AG08396 (cell line): ENCODE measurements at places on chromosomes 1 and 21.

- peak; percentile 53 for DNase-seq
Observed at GRCh38 chr1:224205438-224205840, 22.4 kb downstream of the DEGS1 start.

GRCh38 chr1:196558411-196558810 is 49.8 kb downstream of the KCNT2 start:
- DNase-seq, result peak; percentile 30

DNA sequence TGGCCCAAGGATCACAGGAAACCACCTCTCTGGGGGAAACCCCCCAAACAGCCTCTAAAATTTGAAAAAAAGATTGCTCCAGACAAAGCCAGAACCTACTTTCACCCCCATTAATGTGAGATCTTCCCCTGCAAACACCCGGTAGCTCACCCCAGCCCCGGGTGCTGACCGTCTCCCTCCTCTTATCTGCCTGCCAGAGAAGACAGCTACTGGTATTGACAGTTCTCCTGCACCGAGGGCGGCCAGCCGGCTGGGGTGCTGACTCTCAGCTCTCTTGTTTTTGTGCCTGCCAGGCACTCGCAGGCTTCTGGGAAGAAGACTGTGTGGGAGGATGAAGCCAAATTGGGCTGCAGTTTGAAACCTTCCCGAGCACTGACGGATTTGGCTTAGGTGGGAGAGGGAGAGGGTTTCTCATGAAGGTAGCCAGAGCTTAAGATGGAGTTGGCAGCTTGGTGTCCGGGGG is 48.2 kb downstream of the RASSF5 start:
- peak; percentile 46 for DNase-seq

DNA sequence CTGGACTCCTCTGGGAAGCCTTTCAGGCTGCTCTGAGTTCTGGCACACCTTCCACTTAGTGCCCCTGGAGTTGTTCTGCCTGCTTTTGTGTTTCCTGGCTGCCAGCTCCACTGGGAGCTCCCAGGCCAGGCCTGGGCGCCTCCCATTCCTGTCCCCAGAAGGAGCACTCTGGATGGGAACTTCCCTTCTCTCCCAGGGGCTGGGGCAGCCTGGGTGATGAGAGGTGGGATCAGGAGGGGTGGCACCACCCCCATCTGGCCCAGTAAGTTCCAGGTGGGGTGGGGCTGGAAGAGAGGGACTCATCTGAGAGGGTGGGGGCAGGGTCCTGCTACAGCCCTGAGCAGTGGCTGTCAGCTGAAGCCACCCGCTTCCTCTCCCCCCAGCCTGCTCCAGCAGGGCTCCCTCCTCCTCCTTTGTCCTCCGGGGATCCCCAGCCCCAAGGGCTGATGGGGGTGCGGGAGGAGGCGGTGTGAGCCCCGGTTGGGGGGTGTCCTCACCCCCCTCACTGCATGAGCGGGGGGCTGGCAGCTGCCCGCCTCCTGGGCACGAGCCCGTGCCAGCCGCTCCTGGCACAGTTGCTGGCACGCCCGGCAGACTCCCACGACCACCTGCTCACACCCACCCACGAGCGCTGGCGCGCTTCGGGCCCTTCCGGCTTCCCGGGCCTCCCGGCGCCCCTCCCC is 4.7 kb downstream of the FOXO6 start:
- DNase-seq, result no peak

GRCh38 chr1:159187033-159187432 is 15.6 kb downstream of the CADM3 start:
- DNase-seq, result no peak

GRCh38 chr1:62905309-62905708 is 121.4 kb downstream of the ATG4C start:
- DNase-seq, result no peak

DNA sequence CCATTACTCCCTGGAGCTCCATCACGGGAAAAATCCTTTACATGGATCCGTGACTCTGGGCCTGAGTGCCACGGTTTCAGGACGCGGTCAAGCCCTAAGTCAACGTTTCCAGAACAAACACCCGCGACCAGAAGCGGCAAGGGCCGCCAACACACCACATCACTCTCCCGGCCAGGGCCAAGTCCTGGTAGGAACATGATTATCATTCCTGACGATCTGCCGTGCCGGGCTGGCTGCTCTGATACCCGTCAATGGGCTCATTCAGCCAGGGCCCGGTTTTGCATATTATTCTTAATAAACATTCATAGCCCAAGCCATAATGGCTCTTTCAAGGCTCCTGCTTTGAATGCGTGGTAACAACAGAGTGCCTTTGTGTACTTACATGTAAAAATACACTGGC is 44.6 kb upstream of the SIM2 start:
- DNase-seq, result no peak

- no peak for DNase-seq
Observed at GRCh38 chr1:107536266-107536665, 395.4 kb downstream of the NTNG1 start.

- DNase-seq, result no peak
Observed at GRCh38 chr1:91026320-91026719, 4.5 kb upstream of the ZNF644 start.

- no peak for DNase-seq
Observed at GRCh38 chr21:45158491-45159423, 84.4 kb downstream of the ADARB1 start.

GRCh38 chr1:168180148-168180524 is 1.4 kb downstream of the TIPRL start:
- no peak for DNase-seq

GRCh38 chr1:247317702-247318101 is 14.0 kb downstream of the ZNF496 start:
- no peak for DNase-seq

DNA sequence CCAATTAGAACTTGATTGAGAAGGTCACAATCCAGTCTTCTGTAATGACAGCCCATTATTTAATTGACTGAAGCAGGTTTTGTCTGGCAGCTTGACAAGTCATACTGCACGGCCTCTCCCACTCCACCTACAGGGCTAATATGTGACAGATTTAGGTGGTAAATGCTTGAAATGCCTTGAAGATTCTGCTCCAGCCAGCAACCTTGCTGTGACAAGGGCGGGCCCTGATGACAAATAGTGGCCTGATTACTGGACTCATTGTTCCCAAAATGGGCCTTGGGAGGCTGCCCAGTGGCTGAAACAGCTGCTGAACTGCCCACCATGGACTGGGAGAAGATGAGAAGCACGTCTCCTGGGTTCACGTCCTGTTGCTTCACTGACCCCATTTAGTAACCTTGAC is 30.0 kb upstream of the CRNN start:
- no peak for DNase-seq

DNA sequence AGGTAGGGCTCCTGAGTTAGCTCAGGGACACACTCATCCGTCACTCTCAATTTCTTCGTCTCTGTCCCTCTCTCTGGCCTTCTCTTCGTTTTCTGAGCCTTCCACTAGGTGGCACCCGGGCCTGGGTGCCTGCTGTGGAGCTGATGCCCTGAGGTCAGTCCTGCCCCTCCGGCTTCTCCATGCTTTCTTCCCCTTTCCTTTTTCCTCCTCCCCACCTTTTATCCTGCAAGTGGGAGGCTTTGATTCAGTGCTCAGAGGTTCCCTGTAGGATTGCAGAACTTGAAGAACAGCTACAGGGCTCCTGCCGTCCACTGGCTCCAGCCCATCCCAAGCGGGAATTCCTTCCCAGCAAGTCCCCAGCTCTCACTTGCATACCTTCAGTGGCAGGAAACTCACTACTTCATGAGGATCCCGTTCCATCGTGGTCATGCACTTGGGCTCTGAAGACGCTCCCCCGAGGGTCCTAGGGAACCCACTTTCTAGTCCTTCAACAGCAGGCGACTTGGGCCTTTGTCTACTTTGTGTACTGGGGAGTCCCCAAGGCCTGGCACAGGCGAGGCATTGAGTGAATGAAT is 45.6 kb downstream of the SRRM1 start:
- peak; percentile 80 for DNase-seq

DNA sequence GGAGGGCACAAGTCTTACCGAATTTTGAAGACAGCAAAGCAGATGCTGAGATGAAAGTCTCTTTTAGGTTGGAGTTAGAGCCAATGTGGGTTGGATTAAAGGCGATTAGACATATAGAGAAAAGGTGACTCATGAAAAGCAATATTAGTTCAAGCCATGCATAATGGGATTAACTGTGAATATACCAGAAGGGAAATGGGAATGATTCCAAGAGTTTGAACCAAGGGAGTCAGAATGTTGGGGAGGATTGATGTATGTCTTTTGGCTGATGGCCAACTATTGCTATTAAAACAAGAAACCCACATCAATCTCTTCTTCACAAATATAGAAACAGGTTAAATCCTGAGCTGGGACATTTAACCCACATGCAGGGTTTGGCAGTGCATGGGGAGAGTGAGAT is 1.2 kb downstream of the HMGCS2 start:
- DNase-seq, result no peak

GRCh38 chr1:12505639-12506280 is 112.2 kb downstream of the DHRS3 start:
- DNase-seq, result no peak

- DNase-seq, result no peak
Observed at GRCh38 chr1:165352442-165353293, 3.8 kb downstream of the LMX1A start.

DNA sequence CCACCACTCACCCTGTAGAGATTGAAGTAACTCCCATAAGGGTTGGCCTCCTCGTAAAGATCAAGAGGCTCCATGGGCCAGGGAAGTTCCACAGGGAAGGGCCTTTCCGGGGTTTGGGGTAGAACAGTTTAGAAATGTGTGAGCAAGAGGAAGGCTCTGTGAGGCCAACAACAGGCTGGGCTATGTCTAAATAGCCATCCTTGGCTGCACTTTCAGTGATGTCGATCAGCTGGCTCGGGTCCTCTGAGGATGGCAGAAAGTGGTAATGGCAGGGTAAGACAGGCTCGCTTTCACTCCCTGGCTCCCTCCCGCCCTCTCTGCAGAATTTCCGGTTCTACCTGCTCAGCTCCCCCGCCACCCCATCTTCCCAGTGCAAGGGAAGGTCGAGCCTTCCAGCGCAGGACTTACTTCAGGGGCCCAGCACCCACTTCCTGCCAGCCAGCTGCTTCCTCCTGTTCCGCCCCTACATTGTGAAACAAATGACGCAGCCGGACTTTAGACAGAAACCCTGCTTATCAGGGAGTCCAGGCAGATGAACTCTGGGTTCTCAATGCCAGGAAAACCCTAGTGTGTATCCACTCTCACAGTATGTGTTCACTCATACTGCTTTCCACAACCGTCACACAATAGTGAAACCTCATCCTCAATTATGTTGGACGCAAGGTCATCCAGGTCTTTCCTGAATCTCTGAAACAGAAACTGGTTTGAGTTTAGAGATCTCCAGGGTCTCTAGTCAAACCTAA is 7.3 kb downstream of the F11R start:
- DNase-seq, result peak; percentile 54

DNA sequence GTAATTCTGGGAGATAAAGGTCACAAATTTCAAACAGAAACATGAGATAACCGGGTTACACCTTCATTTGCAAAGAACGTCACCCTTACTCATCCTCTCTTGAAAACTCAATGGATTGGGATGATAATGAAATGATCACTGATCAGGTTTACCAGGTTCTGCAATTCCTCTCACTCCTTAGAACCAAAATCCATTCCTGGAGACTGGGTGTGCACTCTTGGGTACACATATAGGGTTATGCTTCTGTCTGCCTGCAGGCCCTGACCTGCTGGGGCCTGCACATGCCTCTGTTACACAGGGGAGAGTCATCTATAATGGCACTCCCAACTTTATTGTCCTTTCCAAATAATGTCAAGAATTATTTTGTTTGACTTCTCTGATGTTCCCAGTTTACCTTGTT is 8.3 kb downstream of the SUSD4 start:
- no peak for DNase-seq

DNA sequence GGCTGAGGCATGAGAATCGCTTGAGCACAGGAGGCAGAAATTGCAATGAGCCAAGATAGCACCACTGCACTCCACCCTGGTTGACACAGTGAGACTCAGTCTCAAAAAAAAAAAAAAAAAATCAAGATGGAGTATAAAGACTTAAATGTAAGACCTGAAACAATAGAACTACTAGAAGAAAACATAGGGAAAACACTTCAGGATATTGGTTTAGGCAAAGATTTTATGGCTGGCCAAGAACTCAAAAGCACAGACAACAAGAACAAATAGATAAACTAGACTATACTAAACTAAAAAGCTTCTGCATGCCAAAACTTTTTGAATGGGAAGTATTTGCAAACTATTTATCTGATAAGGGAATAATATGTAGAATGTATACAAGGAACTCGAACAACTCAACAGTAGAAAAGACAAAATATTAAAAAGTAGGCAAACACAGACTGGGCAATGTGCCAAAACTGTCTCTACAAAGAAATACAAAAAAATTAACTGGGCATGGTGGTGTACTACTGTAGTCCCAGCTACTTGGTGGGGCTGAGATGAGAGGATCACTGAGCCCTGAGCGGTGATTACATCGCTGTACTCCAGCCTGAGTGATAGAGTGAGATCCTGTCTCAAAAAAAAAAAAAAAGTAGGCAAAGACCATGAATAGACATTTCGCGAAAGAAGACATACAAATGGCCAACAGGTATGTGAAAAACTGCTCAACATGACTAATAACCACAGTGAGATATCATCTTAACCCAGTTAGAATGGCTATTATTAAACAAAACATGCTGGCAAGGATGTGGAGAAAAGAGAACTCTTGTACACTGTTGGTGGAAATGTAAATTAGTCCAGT is 25.3 kb downstream of the DTL start:
- no peak for DNase-seq

- DNase-seq, result no peak
Observed at GRCh38 chr1:158989424-158989823, 20.3 kb upstream of the IFI16 start.

DNA sequence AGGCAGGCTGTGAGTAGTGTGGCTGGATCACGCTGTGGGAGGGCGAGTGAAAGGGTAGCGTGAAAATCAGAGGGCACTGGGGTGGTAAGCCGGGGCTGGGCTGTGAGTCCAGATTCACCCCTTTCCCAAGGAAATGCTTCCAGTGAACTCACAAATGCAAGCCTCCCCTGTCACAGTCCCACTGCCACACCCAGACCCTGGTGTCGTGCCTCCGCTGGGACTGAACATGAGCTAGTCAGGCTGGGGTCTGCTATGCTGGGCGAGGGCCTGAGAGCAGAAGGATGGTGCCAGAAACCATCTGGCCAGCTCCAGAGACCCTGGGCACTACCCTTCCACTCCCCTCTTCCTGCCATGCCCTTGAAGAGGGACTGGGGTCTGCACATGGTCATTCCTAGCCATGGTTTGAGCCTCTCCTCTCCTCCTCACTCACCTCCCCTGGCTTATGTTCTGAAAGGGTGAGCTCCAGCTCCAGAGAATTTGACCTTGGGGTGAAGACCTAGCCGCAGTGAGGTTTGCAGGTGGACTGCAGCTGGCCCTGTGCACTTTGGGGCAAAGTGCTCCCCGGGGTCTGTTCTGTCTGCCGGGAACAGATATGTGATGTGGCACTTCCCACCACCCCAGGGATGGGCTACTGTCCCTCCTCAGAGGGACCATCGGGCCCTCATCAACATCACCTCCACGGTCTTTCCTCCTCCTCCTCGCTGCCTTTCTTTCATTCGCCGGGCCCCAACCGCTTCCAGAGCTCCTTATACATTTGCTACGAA is 365.6 kb downstream of the RPS6KC1 start:
- DNase-seq, result no peak

- no peak for DNase-seq
Observed at GRCh38 chr1:234554698-234555311, 55.2 kb downstream of the IRF2BP2 start.
